ENCODE measurements at places on chromosomes 7 and 10.

GRCh38 chr10:4396401-4397283, 429.4 kb upstream of the AKR1E2 start:
- no peak for DNase-seq

GRCh38 chr10:30819341-30820181, 190.0 kb upstream of the LYZL2 start:
- DNase-seq = no peak

DNA sequence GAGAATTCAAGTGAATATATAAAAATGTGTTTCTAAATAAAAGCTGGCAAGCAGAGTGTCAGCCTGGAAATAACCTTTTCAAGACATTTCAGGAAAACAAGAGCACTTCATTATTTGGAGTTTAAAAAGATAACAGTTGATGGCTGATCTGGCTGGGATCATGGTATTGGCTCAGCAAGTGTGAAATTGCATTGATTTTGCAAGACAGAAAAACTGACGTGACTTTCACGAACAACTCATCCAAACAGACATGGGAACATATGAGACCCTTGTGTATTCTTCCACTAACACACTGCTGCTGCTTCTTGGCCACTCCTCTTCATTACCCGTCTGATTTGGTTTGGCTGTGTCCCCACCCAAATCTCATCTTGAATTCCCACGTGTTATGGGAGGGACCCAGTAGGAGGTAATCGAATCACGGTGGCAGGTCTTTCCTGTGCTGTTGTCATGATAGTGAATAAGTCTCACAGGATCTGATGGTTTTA, 108.5 kb downstream of the RAB18 start:
- DNase-seq = no peak

DNA sequence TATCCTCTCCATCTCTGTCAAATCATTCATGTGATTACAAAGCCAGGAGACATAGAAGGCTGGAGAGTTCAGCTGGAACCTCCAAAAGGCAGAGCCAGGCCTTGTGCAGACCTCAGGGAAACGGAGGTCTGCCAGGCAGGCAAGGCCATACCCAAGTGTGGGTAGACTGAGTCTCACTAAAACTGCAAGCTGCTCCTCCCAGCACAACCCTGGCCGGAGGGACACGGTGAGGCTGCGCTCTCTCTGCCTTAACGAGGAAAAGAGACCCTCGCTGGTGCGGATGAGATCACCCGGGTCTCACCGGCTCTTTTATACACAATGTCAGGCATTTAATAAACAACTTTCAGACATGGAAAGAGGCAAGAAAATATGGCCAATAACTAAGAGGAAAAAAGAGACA, 66.1 kb upstream of the INPP5A start:
- DNase-seq = no peak

DNA sequence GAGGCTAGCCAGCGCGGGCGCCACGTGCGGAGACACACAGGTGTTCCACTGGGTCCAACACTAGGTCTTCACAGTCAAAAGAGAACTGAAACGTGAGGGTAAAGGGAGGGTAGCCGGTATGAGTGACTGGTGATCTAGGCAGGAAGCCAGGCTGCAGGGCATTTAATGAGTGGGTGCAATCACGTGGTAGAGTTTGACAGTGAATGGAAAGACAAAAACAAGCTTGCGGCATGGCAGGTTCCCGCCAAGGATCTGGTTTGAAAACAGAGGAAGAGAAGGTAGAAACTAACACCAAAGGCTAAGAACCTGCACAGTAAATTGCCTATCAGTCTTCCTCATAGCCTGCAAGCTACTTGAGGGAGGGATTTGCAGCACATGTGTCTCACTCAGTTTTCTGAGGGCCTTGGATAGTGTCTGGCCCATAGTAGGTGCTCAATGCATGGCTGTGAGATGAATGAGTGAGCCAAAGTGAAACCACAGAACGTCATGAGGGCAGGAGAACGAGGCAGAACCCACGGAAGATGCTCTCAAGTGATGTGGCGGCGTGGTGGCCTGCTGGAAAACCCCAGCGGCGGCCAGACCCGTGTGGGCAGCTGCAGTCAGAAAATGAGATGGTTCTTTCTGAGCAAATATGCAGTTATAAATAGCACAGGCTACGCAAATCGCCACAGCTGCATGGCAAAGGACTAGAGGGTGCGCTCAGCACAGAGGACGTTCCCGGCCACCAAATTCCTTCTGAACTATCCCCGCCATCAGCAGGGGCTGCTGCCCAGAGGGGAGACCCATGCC, 183.6 kb upstream of the NFE2L3 start:
- DNase-seq = no peak

GRCh38 chr10:228366-228765, 93.1 kb downstream of the ZMYND11 start:
- DNase-seq = no peak

DNA sequence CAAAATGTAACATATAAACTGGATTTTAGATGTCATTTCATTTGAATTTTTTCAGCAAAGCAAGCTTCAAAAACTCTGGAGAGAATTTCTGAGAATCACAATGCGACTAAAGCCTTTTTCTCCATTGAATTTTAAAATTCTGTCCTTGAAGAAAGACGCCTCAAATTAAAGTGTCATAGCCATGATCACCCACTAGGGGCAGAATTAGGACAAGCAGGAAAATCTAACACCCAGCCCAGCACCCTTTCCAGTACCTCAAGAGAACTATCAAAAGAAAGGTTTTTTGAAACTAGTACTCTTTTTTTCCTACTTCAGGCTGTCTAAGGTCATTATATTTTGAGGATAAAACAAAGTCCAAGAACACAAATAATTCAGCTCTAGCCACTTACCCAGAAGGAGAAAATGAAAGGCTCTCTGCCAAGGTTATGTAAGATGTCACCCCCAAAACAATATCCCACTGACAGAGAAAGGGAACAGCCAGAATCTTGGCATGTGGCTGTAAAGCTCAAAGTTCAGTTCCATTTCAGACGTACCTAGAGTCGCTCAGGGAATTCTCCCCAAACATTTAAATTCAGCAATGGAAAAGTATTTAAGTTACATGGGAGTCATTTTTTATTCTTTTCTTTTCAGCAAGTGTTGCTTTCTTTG, 299.4 kb downstream of the SNX13 start:
- DNase-seq = peak; percentile 2

DNA sequence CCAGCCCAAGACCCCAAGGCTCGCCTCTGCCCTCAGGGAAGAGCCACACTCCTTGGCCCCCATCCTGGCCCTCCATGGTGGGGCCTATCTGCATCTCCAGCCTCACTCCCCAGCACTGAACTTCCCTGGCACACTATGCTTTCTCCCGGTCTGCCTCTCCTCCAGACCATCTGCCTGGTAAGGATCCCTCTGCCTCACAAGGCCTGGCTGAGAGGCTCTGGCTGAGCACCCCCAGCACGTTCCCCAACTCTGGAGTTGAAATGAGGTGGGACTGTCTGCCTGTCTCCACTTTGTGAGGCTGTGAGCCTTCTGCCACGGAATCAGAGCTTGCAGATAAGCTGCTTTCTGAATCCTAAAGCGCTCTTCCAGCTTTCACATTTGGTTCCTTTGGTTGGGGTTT, 220.7 kb downstream of the TNS3 start:
- no peak for DNase-seq

DNA sequence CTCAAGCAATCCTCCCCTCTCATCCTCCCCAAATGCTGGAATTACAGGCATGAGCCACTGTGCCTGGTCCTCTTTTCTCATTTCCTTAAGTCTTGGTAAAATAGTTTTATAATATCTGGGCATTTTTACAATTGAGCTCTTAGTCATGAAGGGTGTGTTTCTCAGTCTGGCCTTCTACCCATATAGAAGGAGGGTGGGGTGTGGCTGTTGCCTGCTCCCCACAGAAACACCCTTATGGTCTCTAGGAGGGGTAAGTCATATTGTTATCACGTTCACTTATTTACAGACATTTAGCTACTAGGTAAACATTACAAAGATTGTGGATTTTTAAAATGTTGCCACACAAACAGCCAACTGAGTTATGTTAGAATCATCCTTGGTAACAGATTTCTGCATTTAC, 6.7 kb upstream of the OTUD1 start:
- DNase-seq = no peak

DNA sequence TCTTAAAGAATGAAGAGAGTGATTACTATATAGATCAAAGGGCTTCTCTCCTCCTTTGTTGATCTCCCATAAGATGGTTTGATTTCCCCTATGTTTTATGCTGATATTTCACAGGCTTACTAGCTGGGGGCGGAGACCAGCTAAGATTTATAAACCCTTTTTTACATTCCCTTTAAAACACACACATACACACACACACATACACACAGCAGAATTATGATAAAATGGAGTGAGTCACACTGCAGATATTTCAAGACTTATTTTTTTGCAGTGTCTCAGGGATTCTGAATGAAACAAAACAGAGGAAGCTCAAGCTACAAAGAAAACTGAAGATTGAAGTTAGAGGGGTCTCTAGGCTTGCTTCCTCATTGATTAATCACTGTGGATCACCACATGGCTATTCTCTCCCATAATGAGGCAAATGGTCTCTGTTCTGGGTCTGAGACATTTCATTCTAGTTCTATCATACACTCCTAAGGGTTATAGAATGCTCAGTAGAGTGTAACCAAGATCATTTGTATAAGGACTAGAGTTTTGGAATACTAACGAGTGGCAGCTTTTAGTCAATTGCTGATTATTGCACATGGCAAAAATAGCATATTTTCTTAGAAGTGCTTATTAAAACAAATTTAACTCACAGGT, 18.6 kb downstream of the INA start:
- no peak for DNase-seq

GRCh38 chr7:21029006-21029405, 242.3 kb upstream of the SP8 start:
- no peak for DNase-seq

- no peak for DNase-seq
These were observed 194.0 kb downstream of the TAX1BP1 start for GRCh38 chr7:27933671-27934565.

DNA sequence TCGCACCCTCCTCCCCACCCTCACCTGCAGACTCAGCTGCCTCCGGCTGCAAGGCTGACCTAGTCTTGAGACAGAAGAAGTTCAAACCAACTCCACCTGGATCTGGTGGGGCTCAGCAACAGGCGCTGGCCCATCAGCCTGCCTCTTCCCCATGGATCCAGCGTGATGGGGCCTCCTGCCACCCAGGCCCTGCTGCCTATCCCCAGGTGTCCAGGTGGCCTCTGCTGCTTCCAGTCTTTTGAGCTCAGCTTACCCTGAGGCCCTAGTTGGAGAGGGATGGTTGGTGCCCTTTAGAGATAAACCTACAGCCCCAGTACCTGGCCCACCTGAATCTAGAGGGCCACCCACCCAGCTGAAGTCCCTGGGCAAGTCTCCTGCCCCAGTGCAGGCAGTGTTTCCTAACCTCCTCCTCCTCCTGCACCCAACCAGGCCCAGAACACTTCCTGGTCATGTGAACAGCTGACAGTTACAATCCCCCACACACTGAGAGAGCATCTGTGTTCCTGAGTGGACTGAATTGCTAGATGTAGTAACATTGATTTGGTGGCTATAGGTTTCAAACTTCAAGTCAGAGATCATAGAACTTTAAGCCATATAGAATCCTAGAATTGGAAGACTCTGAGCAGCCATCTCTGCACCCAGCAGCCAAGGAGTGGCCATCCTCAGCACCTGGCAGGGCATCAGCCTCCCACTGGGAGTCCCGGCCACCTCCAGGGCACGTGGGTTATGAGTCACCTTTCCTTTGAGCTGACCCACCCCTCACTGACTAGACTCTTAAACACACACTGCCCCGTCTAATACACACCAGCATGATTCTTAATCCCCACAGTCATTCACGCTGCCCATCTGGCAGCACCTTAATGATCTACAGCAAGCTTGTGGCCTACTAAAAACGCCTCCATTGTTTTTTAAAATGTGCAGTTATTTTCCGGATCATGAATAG, 51.9 kb downstream of the ALOX5 start:
- DNase-seq = no peak

GRCh38 chr7:82494420-82494819, 50.8 kb upstream of the CACNA2D1 start:
- DNase-seq = no peak

- no peak for DNase-seq
These were observed 89.8 kb downstream of the CREM start for GRCh38 chr10:35216303-35216905.

- no peak for DNase-seq
These were observed 297.4 kb downstream of the ZWINT start for GRCh38 chr10:56063642-56064041.

DNA sequence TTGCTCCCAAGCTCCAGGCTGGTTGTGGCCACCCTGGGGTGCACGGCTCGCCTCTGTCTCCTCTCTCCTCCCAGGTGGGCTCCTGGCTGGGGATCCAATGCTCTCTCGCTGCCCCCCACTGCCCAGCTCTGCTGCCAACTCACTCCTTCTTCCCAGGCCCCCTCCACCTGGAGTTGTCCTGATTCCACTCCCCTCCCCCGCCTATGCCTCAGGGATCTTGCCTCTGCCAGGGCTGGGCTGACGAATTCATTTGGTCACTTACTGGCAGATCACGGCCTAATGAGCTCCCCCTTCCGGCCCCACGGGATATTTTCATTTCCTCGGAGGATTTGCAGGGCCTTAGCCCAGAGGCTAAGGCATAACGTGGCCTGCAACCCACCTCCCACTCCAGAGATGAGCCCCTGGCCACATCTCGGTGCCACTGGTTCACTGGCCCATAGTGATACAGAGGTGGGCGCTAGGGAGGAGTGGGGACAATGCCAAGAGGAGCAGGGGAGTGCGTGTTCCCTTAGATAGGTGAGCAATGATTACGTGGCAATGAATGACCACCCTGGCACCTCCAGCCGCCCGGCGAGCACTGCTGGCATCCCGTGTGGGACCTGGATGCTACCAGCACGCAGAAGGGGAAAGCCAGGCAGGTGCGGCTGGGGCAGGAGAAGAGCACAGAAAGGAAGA, 344.6 kb upstream of the SHH start:
- no peak for DNase-seq

DNA sequence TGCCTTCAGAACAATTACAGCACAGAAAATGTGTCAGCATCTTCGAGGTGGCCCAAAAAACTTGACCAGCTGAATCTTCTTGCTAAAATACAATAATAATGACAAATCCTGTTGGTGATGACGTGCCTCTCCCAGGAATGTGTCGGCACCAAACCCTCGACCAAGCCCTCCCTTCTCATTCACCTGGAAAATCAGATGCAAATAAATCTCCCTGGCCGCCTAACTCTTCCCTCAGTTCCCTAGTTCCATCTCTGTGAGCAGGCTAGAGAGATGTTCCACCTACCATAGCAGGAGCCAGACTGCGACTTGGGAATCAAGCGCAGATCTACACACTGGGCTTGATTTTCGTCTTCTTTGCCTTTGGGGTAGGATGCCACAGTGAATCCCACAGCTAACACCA, 4.1 kb downstream of the PRSS1 start:
- no peak for DNase-seq

- no peak for DNase-seq
These were observed 8.1 kb downstream of the CYP26A1 start for GRCh38 chr10:93081834-93082233.

All from activated CD4-positive, alpha-beta T cell treated with anti-CD3 and anti-CD28 coated beads, Interleukin-2, amount 50 U/mL, for 4 hours (primary cell).